Stimulated activated CD8-positive, alpha-beta memory T cell treated with anti-CD3 and anti-CD28 coated beads, Interleukin-12 subunit alpha, Interleukin-12 subunit beta, amount 100 ng/mL, for 4 hours (primary cell): ENCODE measurements at places on chromosomes 4 and X.

DNA sequence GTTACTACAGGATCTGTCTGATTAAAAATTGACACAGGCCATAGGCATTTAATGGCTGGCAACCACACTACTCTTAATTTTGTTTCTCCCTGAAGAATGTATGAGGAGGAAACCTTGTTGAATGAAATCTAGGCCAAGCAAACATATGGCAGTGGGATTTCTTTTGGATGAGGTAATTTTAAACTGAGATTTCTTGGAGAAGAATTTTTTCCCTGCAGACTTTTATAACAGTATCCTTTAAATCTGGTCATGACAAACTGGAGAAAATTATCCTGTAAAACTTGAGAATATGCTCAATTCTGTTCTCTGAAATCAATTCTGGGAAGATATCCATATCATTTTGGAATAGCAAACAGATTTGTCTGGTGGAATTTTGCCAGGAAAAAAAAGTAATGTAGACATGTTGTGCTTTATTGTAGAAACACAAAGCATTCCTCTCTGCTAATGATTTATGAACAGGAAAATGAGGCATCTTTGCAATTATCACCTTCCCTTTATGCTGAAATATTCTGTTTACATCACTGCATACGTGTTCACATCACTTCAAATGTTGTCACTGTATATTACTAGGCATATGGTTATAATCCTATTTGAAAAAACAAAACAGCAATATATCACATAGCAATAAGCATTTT lies 108.3 kb upstream of the ARSJ start:
- DNase-seq: no peak

DNA sequence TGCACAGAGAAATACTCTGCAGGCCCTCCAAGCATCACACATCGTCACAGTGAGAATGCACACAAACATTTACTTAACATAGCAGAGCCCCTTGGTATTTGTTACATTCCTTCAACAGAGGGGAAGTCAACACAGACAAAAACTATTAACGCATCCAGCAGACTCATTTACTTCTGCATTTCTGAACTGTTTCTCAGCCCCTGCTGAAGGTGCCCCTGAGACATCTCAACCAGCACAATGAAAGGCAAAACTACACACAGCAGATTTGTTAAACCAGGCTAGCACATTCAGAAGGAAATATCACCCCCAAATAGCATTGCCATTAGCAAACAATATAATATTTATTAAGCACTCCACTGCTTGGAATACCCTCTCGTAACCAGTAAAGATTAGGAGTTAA lies 367.0 kb downstream of the RAB28 start:
- no peak for DNase-seq

- no peak for DNase-seq
Measured at GRCh38 chr4:142532054-142532453, 314.0 kb downstream of the INPP4B start.

GRCh38 chr4:140485939-140486338 lies 12.2 kb downstream of the MGAT4D start:
- DNase-seq: no peak
